Eye (tissue), 1 donor: ENCODE measurements at places on chromosomes 16 and 17.

GRCh38 chr16:82331397-82331796 lies 161.4 kb upstream of the MPHOSPH6 start:
- DNase-seq: no peak

DNA sequence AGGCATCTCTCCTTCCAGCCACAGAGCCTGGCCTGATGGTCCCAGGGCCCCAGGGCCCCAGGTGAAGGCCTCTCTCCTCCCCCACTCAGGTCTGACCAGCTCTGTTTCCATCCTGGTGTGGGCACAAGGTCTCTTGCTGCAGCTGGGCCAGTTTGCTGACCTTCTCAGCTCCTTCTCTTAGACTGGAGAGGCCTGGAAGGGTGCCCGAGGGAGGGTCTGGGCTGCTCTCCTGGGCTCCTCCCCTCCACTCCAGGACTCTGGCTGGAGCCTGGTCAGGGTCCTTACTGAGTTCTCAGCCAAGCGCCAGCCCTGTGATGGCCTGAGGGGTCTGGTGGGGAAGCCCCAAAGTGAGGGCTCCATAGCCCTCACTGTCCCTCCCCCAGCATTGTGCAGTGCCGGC lies 12.4 kb downstream of the SOCS3 start:
- no peak for DNase-seq

GRCh38 chr16:19239511-19240155 lies 45.9 kb upstream of the CLEC19A start:
- no peak for DNase-seq

- no peak for DNase-seq
These were observed 83.7 kb upstream of the CLEC18B start for GRCh38 chr16:74505011-74505410.

- peak; percentile 97 for DNase-seq
These were observed at the start of gene AKAP10 for GRCh38 chr17:19977293-19978208. Gene AKAP10 (minus strand): TSS chr17:19977828. CDS start chr17:19977679, 149 bp downstream.

- DNase-seq: no peak
These were observed 127.8 kb upstream of the KCNJ16 start for GRCh38 chr17:69947027-69947759.

- no peak for DNase-seq
These were observed 6.5 kb downstream of the HIGD1B start for GRCh38 chr17:44854192-44854591.

GRCh38 chr16:3059041-3059722 lies 6.3 kb upstream of the IL32 start:
- DNase-seq: peak; percentile 94

- DNase-seq: no peak
These were observed 29.7 kb downstream of the LDHD start for GRCh38 chr16:75086688-75087374.

DNA sequence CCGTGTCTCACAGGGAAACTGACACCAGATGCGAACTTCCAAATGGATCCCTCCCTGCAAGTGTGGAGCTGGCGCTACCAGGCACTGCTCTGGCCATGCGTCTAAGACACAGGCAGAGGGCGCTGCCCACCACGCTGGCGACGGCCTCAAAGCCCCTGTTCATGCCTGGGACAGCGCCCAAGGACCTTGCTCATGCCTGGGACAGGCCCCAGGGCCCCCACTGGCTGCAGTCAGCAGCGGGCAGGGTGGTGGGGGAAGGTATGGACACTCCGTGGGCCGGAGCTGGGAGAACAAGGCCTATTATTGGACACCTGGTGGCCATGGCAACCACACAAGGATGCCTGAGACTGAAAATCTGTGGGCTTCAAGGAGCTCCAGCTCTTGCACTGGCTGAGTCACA lies 8.8 kb downstream of the ZG16B start:
- DNase-seq: peak; percentile 78

DNA sequence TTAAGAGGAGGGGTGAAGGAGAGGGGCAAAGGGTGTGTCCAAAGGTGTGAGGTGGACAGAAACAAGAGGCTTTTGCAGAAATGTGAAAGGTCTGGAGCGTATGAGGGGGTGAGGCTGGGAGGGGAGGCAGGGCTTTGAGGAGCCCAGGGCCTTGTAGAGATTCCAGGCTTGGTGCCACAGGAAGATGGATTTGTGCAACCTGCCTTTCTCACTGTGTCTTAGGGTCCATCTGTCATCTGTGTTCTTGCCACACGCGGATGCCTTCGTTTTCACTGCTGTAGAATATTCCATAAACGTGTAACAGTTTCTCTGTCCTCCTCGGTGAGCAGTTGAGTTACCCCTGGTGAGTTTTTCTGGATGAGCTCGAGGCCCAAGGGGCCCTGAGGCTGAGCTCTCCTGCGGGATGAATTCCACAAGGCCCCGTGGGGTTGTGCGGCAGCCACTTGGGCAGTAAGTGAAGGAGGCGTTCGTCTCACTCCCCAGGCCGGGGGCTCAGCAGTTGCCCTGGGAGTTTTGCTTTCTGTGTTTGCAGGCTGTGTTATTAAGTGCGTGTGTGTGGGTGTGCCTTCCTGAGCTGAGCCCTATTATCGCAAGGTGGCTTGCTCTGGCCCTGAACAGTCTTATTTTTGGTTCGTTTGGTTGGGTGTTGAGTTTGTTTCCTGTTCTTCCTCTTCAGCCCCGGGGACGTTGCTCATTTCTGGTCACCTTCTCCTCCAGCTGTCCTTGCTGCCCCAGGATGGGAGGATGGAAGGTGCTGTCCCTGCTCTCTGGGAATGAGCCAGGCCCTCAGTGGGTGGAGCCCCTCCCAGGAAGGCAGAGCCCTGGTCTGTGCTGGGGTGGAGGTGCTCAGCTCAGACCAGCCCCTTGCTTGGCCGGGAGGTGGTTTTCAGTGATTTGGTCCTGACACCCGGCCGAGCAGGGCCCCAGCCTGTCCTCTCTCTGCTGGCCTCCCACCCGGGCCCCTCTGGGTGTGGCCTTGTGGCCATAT lies 28.4 kb downstream of the BAIAP2 start:
- no peak for DNase-seq

DNA sequence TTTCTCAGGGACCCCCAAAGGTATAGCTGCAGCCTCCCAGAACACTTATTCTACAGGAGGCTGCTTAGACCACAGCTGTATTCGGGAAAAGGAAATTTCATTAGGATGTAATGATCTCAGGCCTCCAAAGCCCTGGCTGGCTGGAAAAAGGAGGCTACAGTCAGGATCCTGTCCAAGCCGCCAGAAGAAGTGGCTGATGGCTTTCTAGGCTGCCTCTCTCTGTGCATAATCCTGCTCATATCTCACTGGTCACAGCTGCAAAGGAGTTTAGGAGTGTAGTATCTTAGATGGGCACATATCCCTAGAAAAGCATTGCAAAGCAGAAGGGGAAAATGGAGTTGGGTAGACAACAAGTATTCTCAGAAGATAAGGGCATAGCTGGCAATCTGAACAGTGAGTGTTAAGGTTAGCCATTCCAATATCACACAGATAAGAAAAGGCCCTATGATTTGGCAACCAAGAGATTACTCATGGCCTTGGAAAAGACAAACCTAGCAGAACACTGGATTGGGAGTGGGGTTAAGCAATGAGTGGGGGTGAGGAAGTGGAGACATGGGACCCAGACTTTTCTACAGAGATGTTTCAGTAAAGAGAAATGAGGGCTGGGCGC lies 26.0 kb upstream of the PRKCA start:
- DNase-seq: no peak

DNA sequence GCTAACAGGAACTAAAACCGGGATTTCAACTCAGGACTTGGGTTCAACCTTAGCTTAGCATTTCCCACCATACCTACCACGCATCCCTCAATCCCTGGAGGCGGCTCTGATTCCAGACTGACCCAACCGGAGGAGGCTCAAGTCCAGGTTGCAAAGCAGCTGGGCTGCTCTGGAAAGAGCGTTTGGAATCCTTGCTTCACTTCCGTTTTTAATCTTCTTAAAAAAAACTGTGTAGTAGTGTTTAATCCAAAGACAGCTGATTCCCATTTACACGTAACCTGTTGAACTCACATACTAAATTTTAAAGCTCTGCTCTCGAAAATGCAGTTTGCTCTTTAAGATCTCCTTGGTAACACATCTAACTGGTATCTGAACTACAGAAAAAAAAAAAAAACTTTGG lies 50.0 kb downstream of the NXN start:
- DNase-seq: peak; percentile 50

GRCh38 chr16:17520561-17520960 lies 49.8 kb upstream of the XYLT1 start:
- no peak for DNase-seq

DNA sequence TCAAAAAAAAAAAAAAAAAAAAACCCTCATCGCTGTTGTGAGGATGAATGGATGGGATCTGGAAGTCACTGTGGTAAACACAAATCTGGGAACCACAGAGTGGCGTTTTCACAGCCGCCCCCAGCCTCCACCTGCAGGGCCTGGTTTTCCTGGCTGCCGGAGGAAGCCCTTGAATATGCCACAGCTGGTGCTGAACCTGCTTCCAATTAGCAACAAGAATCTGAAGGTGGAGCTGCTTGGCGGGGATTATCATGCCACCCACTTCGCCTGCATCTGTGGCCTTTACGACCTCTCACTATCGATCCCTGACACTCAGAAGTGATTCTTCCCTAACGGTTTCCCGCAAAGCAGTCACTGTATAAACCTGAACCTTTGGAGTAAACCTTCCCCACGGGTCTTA lies 16.1 kb downstream of the MRM3 start:
- peak; percentile 54 for DNase-seq

- no peak for DNase-seq
These were observed 1.4 kb upstream of the NBR1 start for GRCh38 chr17:43169561-43170139.

DNA sequence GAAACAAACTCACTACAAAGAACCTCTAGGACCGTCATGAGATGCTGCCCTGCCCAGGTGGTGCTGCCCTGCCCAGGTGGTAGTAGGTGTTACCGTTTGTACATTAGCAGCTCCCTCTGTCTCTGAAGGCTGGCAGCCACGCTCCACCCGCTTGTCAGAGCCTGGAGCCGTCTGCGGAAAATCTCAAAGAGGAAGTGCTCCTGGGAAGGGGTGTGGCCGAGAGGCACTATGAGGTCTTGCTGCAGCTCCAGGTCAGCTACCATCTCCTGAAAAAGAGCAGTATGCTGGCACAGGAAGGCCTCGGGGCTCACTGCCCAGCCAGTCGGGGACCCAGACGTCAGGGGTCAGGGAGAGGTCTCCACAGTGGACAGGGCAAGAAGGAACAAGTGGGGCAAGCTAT lies 28.3 kb downstream of the ZNF276 start:
- no peak for DNase-seq

DNA sequence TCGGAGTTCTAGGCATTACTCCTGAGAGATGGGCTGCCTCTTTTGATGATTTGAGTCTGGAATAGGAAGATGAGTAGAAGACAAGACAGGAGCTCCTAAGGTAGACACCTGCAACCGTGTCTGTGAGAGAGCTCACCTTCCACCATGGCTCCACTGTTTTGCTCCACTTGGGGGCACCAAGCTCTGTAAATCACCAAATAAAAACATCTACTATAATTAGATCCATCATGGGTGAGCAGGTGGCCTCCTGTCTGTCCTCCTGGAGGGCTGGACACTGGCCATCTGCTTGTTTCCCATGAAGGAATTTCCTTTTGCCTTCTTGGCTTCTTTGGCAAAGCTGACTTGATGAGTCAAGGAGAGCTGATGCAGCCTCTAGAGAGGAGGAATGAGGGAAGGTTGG lies 179.0 kb downstream of the HAPSTR1 start:
- DNase-seq: no peak

DNA sequence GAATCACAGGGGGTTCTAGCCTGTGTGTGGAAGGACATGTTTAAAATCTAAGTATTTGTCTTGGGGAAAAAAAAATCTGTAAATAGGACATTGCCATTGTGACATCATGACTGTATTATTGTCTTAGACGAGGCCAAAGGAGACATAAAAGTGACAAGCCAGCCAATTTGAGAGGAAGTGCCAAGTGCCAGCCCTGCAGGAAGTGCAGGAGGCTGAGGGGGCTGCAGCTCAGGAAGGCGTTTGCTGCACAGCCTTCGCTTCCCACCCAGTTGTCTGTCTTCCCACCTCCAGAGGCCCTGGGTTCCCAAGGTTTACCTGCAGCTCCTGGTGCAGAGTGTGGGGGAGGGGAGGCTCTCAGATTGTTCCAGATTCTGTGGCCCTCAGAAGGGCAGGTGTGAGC lies 1.3 kb downstream of the ADCY7 start:
- DNase-seq: no peak

DNA sequence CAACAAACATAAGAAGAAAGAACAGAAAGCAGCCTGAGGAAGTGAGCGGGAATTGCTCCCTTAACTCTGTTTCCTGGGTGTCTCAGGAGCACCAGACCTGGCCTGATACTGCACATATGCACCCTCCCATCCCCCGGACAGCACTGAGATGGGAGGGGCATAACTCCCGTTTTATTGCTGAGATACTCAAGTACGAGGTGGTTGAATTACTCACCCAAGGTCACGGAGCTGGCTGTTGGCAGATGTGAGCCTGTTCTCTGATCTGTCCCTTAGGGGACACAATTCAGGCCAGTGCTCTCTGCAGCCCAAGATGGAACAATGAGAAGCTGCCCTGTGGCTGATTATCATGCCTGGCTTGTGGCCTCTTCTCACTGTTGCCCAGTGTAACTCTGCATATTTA lies 9.1 kb upstream of the MED9 start:
- no peak for DNase-seq

- peak; percentile 79 for DNase-seq
These were observed 5.8 kb downstream of the CBX8 start for GRCh38 chr17:79790805-79791734.

DNA sequence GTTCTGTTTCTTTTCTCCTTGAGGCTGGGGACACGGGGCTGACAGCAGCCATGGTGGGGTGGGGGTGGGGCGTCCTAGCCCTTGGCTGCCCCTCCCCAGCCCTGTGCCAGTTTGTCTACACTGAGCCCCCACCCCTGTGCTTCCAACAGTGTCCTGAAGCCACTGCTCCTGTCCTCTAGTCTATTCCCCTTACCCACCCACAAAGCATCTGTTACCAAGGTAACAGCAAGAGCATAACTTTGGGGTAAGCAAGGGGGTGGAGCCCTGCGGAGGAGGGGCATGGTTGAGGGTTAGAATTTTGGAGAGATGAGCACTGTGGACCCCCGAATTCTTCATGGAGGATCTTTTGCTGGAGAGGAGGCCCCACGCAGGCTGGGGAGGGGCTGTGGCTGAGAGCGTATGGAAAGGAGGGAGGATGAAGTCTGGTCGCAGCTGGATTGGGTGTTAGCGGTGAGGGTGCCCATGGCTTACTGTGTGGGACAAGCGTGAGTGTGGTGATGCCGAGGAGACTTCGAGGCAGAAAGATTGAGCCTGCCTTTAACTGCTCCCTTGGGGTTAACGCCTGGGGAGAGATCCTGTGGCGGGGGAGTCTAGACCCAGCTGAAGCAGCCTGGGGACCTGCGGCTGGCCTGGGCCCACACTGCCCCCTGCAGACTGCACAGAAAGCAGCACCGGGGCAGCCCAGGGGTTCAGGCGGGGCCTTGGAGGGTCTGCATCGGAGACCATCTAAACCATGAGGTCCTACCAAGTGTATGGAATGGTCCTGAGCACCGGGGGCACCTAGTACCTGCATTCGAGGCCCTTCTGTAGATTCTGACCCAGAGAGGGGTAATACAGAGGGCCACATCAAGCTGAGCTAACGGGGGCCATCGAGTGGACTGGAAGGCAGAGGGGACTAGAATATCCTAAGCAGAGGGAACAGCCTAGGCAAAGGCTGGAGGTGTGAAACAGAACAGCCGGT lies 6.1 kb upstream of the STAC2 start:
- DNase-seq: peak; percentile 76
